ENCODE measurements at places on chromosomes 2 and 18.

DNA sequence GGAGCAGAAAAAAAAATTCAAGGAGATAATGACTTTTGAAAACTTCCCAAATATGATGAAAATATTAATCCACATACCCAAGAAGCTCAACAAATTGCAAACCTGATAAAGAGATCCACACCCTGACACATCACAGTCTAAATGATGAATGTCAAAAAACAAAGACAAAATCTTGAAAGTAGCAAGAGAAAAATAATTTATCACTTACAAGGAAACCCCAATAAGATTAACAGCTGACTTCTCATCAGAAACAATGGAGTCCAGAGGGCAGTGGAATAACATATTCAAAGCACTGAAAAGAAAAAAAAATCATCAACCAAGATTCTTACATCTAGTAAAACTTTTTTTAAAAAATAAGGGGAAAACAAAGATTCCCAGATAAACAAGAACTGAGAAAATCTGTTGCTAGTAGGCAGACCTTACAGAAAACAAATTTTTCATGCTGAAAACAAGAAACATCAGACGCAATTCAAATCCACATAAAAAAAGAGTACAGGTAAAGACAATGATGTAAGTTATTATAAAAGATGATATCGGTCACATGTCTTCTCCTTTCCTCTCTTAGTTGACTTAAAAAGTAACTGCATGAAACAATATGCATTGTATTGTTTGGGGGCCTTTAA is 21.3 kb downstream of the SLC66A2 start:
- no peak for DNase-seq

- no peak for DNase-seq
Measured at GRCh38 chr2:222609381-222609780, 46.5 kb downstream of the FARSB start.

- DNase-seq: no peak
Measured at GRCh38 chr2:112251271-112251670, 3.6 kb downstream of the ZC3H8 start.

GRCh38 chr2:239533569-239534316 is 132.9 kb upstream of the HDAC4 start:
- DNase-seq: no peak

DNA sequence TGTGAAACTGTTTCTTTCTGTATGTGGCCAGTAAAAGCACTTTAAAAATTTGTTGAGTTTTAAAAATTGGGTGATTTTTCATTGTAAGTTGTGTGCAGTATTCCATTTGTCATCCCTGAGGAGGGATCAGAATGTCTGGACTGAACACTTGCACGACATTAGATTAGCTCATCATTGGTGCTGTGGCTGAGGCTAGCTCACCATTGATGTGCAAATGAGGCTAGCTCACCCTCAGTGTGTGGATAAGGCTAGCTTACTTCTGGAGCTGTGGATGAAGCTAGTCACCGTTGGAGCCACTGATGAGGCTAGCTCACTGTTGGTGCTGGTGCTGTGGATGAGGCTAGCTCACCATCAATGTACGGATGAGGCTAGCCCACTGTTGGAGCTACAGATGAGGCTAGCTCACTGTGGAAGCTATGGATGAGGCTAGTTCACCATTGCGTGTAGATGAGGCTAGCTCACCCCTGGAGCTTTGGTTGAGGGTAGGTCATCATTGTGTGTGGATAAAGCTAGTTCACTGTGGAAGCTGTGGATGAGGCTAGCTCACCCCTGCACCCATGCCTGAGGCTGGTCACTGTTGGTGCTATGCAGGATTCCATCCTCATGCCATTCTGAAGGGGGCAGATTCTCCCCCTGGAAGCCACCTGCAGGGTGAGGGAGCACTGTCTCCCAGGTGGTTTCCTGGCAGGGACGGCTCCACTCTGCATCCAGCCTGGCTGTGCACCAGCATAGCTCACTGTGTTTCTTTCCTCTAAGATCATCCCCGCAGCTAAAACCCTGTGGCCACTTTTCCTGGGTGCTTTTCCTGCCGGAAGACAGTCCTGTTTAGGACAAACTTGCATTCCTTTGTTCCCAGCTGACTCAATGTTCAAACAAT is 101.1 kb downstream of the TWIST2 start:
- no peak for DNase-seq

DNA sequence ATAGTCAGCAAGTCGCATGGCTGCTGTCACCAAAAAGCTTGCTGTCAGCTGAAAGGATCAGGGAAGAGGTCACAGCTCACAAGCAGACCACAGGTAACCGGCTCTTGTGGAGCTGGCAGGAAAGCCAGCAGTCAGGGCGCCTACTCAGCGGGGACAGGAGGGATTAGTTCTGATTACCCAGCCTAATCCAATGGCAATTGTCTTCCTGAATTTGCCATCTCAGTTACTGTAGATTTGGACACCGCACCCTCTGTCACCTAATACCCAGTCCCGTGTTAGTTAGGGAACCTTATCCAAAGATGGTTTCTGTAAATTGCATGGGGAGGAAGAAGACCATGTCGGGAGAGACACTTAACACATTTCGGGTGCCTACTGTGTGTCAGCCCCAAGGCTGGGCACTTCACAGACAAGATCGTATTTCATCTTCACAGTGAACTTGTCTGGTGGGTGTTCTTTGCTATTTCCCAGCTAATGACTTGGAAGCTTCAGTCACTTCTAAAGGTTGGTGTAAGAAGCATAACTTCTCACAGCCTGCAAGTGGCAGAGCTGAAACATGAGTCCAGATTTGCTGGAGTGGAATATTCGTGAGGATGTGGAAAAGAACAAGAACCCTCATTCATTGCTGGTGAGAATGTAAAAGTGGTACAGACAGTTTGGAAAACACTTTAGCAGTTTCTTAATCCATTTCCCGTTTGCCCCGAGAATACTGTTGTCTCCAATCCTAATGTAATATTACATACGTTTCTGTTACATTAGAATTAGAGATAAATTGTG is 9.9 kb downstream of the ALPK2 start:
- DNase-seq: no peak

- DNase-seq: no peak
Measured at GRCh38 chr2:105042189-105042588, 4.3 kb downstream of the MRPS9 start.

- DNase-seq: no peak
Measured at GRCh38 chr2:50438259-50438658, 593.7 kb downstream of the NRXN1 start.

- no peak for DNase-seq
Measured at GRCh38 chr2:206937555-206937954, 1.8 kb upstream of the CPO start.

DNA sequence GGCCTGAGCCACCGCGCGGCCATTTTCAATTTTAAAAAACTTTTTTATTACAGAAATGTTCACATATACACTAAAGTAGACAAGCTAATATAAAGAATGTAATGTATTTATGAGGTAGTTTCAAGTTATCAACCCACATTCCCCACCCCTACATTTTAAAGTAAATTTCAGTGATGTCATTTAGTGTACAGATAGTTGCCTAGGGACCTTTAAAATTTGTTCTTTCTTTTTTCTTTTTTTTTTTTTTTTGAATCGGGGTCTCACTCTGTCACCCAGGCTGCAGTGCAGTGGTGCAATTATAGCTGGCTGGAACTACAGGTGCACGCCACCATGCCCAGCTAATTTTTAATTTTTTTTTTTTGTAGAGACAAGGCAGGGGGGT is 2.6 kb upstream of the LIMS1 start:
- no peak for DNase-seq

DNA sequence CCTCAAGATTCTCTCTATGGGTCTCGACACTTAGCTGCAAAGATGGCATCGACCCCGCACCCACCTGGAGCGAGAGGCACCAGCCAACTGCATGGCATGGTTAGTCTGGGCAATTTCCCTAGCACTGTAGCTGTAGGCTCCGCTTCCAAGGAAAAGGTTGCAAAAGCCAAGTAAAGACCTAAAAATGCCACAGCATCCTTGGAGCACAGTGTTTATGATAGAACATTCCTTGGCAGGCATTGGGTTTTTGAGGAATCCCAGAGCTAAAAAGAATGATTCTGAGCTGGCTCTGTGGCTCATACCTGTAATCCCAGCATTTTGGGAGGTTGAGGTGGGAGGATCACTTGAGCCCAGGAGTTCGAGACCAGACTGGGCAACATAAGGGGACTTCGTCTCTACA is 22.9 kb downstream of the QPCT start:
- no peak for DNase-seq

DNA sequence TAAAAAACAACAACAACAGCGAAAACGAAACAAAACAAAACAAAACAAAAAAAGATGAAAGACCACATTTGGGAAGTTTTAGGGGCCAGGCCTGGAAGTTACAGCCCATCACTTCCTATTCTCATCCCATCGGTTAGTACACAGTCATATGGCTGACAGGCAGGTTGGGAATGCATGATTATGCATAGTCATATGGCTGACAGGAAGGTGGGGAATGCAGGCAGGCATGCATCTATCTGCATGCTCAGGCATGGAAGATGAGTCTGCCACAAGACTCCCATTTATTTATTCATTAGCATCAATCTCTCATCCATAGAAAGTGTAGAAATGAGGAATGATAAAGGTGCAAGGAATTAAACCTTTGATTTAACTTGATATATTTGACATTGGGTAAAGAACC is 325.3 kb upstream of the MEX3C start:
- DNase-seq: no peak

- DNase-seq: no peak
Measured at GRCh38 chr2:227117852-227118251, 46.2 kb downstream of the COL4A4 start.

GRCh38 chr2:111975053-111975552 is 76.7 kb downstream of the MERTK start:
- no peak for DNase-seq

- DNase-seq: no peak
Measured at GRCh38 chr2:144607891-144608521, 88.1 kb upstream of the ZEB2 start.

- DNase-seq: no peak
Measured at GRCh38 chr2:179139506-179139905, 89.6 kb upstream of the CCDC141 start.

DNA sequence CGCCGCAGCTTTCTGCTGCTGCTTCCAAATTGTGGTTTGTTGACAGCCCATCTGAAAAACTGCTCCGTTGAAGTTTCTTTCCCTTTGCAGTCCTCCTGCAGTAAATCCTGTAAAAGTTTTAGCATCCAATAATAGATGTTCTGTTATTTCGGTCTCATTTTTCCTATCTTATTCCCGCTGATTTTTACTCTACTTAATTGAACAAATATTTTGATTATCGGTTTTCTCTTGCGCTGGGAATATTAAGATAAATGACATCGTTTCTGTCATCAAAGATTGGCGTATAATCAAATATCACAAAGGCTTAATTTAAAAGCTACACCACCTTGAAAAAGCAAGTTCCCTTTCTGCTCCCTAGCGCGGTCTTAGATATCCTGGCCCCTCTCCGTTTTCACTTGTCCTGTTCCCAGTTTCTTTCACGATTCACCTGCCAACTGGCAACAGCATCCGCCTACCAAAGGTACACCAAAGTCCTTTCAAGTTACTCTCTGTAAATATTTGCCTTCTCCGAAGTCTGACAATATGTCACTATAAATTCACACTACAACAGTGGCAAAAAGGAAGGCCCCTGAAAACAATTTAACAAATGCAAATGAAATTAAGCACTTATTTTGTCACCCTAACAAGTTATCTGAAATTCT is 1.0 kb upstream of the STRN start:
- no peak for DNase-seq

DNA sequence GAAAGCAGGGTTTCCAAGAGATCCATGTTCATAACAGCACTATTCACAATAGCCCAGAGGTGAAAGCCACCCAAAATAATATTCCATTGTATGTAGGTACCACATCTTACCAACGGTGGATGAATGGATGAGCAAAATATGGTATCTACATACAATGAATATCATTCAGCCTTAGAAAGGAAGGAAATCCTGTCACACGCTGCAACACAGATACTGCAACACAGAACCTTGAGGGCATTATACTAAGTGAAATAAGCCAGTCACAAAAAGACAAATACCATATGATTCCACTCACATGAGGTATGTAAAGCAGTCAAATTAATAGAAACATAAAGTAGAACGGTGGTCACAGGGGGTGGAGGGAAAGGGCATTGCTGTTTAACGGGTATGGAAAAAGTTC is 155.7 kb downstream of the DTNB start:
- DNase-seq: no peak

DNA sequence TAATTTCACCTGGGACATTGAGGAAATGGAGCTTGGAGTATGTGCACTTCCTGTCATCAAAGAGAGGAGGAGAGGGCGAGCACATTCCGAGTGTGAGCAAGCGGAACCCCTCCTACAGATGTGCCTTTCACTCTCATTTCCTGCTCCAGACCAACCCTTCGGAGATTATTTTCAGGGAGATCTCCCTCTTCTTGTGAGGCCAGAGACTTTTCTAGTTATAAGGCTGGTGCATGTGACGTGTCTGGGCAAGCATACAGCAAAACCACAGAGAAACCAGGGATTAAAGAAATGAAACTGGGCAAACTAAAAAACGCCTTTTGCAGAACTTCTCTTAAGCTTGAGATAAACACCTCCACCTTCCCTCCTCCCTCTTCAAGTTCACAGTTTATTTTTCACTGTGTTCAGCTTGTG is 409.2 kb upstream of the TCF4 start:
- no peak for DNase-seq

GRCh38 chr2:240922245-240922981 is 16.3 kb downstream of the CROCC2 start:
- DNase-seq: no peak

- no peak for DNase-seq
Measured at GRCh38 chr2:11932048-11932512, 185.6 kb downstream of the LPIN1 start.

- peak; percentile 79 for DNase-seq
Measured at GRCh38 chr2:231463698-231464575, at the start of gene NCL. Gene NCL (minus strand): TSS chr2:231464484. CDS start chr2:231464353, 131 bp downstream.

GRCh38 chr2:241096979-241097378 is 5.1 kb downstream of the MTERF4 start:
- DNase-seq: no peak

- DNase-seq: no peak
Measured at GRCh38 chr18:75052475-75052874, 156.5 kb downstream of the PTGR3 start.

GRCh38 chr2:22497789-22498188 is 887.2 kb upstream of the KLHL29 start:
- DNase-seq: no peak

DNA sequence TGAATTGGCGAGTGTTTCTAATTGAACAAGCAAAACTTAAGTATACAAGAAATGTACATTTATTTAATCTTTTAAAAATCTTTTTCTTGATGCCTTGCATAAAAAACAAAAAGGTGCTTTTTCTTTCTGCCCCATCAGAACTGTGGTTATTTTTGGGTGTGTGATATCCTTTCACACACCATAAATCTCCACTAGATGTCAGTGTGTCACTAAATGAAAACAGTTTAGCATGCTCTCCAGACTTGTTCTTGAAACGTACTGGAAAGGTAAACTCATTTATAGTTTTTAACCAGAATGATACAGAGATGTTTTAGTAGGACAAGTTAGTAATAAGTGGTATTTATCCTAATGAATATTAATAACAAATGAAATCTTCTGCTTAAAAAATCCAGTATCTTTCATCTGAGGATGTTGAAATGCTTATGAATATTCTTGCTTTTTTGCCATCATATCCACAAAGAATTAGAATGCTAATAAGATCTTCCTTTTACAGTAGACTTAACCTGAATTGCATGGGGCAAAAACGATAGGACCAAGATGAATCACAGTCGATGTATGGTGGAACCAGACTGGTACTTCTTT is 96.8 kb downstream of the UBE2E3 start:
- no peak for DNase-seq

Data from stimulated activated CD4-positive, alpha-beta T cell treated with anti-CD3 and anti-CD28 coated beads, Interleukin-12 subunit alpha, Interleukin-12 subunit beta, amount 100 ng/mL, for 24 hours (primary cell).